RWPE2 (cell line): ENCODE measurements at places on chromosomes 1 and 21.

DNA sequence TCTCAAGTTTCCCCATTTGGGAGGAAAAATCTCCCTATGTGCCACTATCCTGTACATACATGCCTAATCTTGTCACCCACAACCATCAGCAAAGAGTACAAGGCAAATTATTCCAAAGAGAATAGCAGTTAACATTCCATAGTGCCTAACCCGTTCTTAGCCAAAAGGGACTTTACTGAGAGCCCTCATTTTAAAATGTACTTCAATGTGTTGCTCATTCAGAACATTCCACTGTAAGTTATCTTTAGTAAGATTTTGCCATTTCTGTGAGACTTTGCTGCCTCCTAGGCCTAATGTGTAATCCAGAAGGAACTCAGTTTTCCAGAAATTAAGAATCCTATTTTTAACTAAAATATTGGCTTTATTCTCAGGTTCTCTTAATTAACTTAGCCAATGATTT is 11.3 kb upstream of the MRPL55 start:
- no peak overlapping the region for H3K27ac ChIP-seq
- H3K27me3 ChIP-seq = no peaks in the 10 kb centered on the region
- no peaks in the 10 kb centered on the region for H3K4me1 ChIP-seq
- no peaks in the 10 kb centered on the region for H3K36me3 ChIP-seq
- H3K4me3 ChIP-seq = no peak overlapping the region
- no peak for DNase-seq

DNA sequence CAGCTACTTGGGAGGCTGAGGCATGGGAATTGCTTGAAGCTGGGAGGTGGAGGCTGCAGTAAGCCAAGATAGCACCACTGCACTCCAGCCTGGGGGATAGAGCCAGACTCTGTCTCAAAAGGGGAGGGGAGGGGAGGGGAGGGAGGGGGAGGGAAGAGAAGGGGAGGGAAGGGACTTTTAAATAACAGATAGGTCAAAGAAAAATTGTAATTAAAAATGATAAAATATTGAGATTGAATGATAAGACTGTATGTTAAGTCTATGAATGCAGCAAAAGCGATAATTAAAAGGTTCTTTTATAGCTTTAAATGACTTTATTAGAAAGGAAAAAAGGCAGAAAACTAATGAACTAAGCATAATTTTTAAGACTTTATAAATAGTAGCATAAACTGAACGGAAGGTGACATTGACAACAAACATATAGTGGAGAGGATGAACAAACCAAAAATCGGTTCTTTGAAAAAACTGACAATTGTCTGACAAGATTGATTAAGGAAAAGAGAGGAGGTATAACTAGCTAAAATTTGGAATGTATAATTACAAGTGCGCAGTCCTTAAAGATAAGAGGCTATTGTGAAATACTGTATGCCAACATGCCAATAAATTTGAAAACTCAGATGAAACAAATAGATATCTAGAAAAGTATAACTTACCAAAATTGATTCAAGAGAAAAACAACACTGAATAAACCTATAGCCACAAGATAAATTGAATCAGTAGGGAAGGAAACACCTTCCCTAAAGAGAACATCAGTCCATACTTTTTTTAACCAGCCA is 8.4 kb downstream of the SPOCD1 start:
- no peak overlapping the region for H3K27ac ChIP-seq
- no peaks in the 10 kb centered on the region for H3K27me3 ChIP-seq
- no peak overlapping the region for H3K4me3 ChIP-seq
- no peaks in the 10 kb centered on the region for H3K4me1 ChIP-seq
- no peaks in the 10 kb centered on the region for H3K36me3 ChIP-seq

- H3K4me3 ChIP-seq = no peak overlapping the region
- H3K4me1 ChIP-seq = no peaks in the 10 kb centered on the region
- no peaks in the 10 kb centered on the region for H3K36me3 ChIP-seq
These were observed 509.1 kb downstream of the KIF26B start for GRCh38 chr1:245663841-245664240.

GRCh38 chr1:1157426-1157913 is 16.2 kb upstream of the TTLL10 start:
- H3K36me3 ChIP-seq = no peaks in the 10 kb centered on the region
- H3K4me3 ChIP-seq = peak overlapping the region; percentile 30
- H3K27ac ChIP-seq = peak overlapping the region; percentile 65
- H3K4me1 ChIP-seq = peaks cover 7% of the 10 kb centered on the region
- peak; percentile 91 for DNase-seq
- no peaks in the 10 kb centered on the region for H3K27me3 ChIP-seq

GRCh38 chr1:173555651-173556305 is 47.1 kb downstream of the SLC9C2 start:
- H3K36me3 ChIP-seq = no peaks in the 10 kb centered on the region
- DNase-seq = no peak
- H3K4me1 ChIP-seq = peaks cover 20% of the 10 kb centered on the region
- H3K27me3 ChIP-seq = no peaks in the 10 kb centered on the region
- no peak overlapping the region for H3K4me3 ChIP-seq

- H3K4me1 ChIP-seq = no peaks in the 10 kb centered on the region
- H3K27me3 ChIP-seq = peaks cover 4% of the 10 kb centered on the region
- H3K4me3 ChIP-seq = no peak overlapping the region
- no peaks in the 10 kb centered on the region for H3K36me3 ChIP-seq
These were observed 6.1 kb downstream of the KIF26B start for GRCh38 chr1:245160741-245161400.

DNA sequence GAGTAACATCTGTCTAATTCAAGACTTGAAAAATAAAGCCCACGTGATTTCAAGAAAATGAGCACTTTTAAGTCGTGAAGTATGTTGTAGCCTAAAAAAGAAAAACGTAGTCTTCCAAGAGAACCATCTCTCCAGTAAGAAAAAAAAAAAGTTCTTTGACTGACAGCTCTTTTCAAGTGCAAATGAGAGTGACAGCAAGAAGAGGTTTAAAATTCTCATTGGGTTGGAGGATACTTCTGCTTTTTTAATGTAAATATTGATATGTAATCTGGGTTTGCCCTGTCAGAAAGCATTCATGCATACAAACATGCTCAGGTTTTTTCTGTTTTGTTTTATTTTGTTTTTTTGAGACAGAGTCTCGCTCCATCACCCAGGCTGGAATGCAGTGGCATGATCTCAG is 32.3 kb upstream of the PRDM2 start:
- DNase-seq = no peak
- no peaks in the 10 kb centered on the region for H3K27me3 ChIP-seq
- peaks cover 13% of the 10 kb centered on the region for H3K4me1 ChIP-seq
- no peaks in the 10 kb centered on the region for H3K36me3 ChIP-seq
- H3K27ac ChIP-seq = no peak overlapping the region
- no peak overlapping the region for H3K4me3 ChIP-seq
